ENCODE measurements at places on chromosomes 6 and 20.
A peak's percentile ranks its signal among the peaks of the same experiment; 100 is the strongest.

DNA sequence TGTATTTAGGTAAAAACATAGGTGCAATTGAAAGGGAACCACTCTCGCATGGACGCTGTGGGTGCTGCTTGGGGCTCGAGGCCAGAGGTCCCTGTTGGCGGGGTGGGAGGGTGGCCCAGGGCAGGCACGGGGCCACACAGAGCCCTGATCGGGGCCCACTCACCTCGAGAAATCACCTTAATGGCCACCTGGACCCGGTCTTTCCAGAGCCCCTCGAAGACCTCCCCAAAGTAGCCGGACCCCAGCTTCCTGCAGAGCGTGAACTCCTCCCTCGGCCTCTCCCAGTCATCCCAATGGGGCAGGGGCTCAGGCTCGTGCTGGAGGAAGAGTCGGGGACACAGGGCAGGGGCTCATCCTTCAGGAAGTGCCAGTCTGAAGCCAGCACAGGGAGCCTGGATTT, 3.8 kb downstream of the PTK6 start:
- DNase-seq = no peak

DNA sequence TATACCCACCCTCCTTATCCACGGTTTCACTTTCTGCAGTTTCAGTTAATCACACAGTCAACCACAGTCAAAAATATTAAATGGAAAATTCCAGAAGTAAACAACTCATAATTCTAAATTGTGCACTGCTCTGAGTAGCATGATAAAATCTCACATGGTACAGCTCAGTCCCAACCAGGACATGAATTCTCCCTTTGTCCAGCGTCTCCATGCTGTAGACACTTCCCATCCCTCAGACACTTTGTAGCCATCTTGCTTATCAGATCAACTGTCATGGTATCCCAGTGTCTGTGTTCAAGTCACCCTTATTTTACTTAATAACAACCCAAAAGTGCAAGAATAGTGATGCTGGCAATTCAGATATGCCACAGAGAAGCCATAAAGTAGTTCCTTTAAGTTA, 94.7 kb downstream of the PDE10A start:
- DNase-seq = no peak

- no peak for DNase-seq
Observed at GRCh38 chr20:40982415-40983145, 46.0 kb upstream of the TOP1 start.

DNA sequence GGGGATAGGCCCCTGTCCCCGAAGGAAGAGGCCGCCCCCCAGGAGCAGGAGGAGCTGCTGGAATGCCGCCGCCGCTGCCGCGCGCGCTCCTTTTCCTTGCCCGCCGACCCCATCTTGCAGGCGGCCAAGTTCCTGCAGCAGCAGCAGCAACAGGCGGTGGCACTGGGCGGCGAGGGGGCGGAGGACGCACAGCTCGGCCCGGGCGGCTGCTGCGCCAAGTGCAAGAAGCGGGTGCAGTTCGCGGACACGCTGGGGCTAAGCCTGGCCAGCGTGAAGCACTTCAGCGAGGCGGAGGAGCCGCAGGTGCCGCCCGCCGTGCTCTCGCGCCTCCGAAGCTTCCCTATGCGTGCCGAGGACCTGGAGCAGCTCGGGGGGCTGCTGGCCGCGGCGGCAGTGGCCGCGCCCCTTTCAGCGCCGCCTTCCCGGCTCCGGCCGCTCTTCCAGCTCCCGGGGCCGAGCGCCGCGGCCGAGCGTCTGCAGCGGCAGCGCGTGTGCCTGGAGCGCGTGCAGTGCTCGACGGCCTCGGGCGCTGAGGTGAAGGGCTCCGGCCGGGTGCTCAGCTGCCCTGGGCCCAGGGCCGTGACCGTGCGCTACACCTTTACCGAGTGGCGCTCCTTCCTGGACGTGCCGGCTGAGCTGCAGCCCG, 630 bp downstream of the PPP1R3G start:
- no peak for DNase-seq

DNA sequence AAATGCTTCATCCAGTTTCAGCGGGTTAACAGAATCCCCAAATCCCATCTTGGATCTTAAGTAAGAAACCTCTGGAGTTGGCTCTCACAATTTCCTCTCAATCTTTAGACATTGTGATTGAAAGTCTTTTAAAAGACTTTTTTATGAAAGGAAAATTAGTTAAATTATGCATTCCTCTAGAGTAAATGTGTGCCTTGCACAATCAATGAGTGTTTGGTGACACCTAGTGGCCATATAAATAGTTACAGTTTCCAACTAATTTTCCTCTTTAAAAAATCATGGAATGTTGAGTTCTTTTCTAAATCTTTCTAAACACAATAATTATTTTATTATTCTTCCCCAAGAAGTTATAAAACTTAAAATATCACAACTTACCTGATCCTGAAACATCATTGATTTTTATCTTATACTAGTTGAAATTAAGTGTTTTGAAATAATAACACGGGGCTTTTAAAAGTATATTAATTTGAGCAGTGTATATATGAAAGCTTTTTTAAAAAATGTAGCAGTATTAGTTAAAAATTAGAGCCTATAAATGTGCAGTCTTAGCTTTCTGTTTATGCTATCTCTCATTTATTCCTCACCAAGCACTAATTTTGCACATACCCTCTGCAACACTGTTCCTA, 66.4 kb downstream of the PKHD1 start:
- peak; percentile 9 for DNase-seq

DNA sequence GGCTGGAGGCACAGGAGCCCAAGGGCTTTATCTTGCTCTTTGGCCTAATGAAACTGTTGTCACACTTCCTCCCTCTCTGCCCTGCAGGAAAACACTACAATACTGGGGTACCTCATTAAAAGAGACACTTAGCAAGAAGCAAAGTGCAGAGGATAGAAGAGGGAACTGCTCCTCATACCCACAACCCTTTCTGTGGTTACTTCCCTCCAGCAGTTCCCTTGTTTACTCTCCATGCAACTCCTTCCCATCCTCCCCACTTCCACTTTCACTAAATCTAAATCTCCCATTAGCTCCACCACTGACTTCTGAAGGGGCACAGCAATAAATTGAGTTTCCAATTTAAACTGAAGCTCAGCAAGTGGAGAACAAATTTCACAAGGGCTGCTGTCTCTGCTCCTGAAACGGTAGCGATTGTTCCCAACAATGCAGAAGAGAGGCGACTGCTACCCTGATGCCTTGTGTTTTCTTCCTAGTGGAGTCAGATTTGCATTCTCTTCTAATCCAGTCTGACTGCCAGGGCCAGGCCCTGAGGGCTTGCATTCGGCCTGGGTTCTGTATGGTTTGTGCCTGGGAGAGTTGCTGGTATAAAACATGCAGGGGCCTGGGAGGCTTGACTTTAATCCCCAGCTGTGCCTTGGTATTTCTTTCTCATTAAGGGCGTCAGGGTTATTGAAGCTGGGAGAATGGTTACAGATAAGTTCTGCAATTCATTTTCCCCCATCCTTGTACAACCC, 454.7 kb downstream of the TFAP2B start:
- DNase-seq = no peak

GRCh38 chr6:140029551-140029950, 655.1 kb upstream of the CITED2 start:
- DNase-seq = no peak

GRCh38 chr6:127907960-127908640, 7.2 kb upstream of the THEMIS start:
- no peak for DNase-seq

DNA sequence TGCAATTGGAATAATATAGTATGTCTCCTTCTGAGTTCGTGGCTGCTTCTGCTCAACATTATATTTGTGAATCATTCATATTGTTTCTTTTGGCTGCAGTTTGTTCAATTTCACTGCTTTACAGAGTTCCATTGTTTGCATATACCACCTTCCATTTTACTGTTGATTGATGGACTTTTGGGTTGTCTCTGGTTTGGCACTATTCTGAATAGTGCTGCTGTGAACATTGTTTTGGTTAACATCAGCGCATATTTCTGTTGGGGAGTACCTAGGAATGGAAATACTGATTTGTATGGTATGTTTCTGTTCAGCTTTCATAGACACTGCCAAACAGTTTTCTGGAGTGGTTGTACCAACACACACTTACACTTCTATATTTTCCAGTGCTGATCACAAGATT, 46.9 kb downstream of the UST start:
- DNase-seq = no peak

DNA sequence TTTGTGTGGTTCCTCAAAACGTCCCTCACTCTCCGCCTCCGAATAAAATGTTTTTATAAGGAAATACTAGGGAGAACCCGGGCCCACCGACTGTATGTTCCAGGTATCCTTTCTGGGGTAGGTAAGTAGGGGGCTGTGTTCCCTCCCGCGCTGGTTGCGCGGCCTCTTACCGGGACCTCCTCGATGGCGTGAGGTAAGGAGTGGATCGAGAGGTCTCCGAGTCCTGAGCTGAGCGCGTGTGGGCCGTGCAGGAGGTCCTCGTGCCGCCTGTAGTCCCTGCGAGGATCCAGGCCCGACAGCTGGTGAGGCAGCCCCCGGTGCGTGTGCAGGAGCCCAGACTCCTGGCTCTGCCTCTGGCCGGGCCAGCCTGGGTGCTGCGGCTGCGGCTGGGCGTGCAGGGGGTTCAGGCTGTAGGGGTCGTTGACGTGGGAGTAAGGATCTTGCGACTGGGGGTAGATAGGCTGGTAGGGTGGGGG, 5.1 kb downstream of the TFAP2A start:
- DNase-seq = no peak

- no peak for DNase-seq
Observed at GRCh38 chr6:166707045-166707444, 80.0 kb upstream of the RPS6KA2 start.

DNA sequence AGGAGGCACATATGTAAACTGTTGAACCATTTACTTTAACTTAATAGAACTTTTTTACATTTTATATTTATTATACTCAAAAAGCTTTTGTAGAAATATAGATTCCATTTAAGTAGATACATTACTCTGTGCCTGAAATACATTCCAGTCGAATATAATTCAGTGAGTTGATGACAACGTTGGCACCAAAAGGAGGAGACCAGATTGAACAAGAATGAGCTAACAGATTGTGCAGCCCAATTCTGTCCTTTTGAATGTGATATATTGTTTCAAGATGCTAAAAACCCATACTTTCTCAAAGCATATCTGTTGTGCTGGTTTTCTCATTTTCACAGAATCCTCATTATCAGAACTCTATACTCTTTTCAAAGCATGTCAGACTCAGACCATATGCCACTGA, 147.4 kb upstream of the SIM1 start:
- DNase-seq = no peak

GRCh38 chr20:62258499-62259293, 20.4 kb downstream of the OSBPL2 start:
- DNase-seq = no peak

DNA sequence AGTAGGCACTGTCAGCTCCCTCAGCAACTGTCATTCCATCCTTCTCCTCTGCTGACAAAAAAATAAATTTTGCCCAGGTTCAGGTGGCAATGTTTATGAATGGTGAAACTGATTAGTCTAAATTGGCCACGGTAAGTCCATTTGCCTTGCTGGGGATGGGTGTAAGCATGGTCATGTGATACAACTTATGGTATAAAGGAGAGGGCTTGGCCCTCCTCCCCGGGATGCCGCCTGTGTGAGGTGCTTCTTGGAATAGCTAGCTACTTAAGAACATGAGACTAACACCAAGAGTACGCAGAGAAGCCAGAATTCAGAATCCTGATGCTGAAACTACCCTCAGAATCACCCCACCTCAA, 94.4 kb upstream of the MAP7 start:
- DNase-seq = no peak

DNA sequence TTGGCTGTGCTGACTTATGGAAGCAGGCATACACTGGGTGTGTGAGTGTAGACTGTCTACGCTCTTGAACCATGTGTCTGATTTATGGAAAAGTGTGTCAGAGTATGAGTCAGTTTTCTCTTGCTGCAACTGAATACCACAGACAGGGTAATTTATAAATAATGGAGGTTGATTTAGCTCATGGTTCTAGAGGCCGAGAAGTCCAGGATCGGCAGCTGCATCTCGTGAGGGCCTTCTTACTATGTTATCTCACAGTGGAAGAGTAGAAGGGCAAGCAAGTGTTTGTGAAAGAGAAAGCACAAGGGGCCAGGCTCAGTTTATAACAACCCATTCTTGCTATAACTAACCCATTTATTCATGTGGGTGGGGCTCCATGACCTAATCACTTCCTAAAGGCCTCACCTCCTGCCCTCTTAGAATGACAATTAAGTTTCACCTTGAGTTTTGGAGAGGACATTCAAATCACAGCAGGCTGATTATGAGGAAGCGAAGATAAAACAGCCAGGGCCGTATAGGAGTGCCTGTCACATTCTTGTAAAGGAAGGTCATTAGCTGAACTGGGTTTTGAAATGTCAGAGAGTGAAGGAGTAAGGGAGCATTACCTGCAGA, 6.7 kb downstream of the GPR31 start:
- DNase-seq = no peak

DNA sequence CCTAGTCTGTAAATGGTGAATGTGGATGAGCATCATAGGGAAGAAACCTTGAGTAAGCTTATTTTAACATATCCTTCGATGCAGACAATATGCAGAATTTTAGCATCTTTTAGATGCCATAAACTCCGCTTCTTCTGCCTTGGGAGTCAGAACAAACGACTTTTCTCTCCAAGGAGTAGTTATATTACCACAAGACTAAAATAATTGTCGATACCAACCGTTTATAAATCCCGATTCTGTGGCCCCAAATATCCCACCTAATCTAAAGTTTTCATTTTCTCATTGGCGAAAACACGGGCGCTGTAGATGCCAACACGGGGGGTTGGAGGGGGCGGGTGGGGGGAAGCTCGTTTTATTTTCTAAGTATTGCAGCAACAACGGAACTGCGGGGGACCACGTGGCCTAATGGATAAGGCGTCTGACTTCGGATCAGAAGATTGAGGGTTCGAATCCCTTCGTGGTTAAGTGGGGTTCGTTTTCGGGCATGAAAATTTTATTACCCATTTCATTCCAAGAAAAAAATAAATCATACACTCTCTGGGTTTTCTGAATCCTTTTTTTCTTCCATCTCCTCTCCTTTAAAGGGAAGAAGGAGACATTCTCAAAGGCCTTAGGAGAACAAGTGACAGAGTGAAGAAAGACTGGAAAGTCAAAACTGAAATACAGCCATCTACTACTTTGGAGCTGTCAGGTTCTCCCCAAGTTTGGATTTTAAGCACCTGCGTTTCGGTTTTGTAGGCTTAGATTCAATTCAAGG, 65.5 kb upstream of the BTN3A2 start:
- no peak for DNase-seq

DNA sequence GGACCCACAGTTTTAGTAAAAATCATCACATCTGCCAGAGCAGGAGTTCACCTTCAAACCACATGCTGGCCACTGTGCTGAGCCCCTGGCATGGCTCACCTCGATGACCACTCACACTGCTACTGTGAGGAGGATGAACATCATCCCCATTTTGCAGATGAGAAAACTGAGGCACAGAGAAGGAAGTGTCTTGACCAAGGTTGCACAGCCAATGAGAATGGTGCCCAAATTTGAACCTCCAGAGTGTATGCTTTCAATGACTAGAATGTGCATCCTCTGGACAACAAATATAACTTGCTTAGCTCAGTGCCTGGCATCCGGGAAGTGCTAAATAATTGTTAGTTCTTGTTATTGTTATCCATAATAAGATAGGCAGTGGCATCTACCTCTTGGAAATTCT, 37.2 kb upstream of the FAM83D start:
- DNase-seq = no peak

GRCh38 chr20:34703424-34704176, 544 bp upstream of the TP53INP2 start:
- no peak for DNase-seq
